ENCODE measurements at places on chromosomes 7 and 10.

- no peak for DNase-seq
Measured at GRCh38 chr10:89228962-89229361, 21.8 kb upstream of the CH25H start.

GRCh38 chr10:21813946-21814345, 189.6 kb downstream of the DNAJC1 start:
- DNase-seq, result no peak

GRCh38 chr10:125399289-125399688, 238.9 kb upstream of the CTBP2 start:
- DNase-seq, result no peak

GRCh38 chr7:81883801-81884393, 114.0 kb upstream of the HGF start:
- no peak for DNase-seq

DNA sequence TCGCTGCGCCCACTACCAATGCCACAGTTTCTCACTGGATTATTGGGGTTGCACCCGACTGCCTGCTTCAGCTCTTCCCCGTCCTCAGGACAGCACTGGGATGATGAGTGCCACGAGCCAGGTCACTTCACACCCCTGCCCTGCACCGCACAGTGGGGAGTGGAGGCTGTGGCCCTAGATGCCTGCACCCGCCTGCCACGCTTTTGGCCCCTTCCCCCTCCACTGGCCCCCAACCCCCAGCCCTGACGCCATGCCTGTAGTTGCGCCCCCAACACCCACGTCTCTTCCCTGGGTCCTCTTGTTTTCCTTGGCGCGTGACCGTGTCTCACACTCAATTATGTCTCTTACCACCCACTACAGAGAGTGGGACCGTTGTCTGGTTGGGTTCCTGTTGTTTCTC, 134.3 kb downstream of the VIPR2 start:
- no peak for DNase-seq

GRCh38 chr10:71059054-71059818, 153.1 kb upstream of the UNC5B start:
- DNase-seq, result no peak

- no peak for DNase-seq
Measured at GRCh38 chr7:22176791-22177412, 180.1 kb downstream of the RAPGEF5 start.

DNA sequence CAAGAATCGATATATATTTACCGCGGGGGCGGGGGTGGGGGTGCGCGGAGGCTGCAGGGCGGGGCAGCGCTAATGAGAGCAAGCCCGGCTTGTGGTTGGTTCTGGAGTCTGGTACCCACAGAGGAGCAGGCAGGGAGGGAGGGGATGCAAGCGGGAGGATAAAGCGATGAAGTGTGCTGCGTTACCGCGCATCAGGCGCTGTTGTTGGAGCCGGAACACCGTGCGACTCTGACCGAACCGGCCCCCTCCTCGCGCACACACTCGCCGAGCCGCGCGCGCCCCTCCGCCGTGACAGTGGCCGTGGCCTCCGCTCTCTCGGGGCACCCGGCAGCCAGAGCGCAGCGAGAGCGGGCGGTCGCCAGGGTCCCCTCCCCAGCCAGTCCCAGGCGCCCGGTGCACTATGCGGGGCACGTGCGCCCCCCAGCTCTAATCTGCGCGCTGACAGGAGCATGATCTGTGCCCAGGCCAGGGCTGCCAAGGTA, at the start of gene HECW1:
Gene HECW1 (plus strand): TSS at position 189 of the 482 bp plus-strand sequence. CDS start 131,259 bp downstream, outside the sequence.
- no peak for DNase-seq

DNA sequence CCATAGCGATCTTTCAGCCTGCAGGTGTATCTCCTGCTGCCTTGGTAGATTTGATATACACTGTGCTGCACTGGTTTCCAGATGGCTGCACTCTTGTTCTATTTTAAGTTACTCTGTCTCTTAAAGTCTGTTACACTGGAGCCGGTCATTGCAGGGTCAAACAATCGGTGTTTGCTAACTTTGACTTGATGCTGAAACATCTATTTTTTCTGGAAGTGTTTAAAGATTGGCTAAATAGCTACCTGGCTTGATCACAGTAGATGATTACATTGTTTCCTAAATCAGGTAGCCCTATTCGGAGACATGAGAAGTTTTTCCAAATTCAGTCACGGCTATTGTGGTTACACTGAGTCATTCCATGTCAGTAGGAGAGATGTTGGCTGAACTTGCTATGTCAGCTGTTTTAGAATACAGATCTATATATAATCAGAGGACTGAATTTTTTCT, 574.8 kb downstream of the ETV1 start:
- DNase-seq, result no peak

GRCh38 chr7:151803841-151804240, 73.1 kb downstream of the PRKAG2 start:
- DNase-seq, result no peak

GRCh38 chr7:34298492-34299013, 359.5 kb upstream of the NPSR1 start:
- DNase-seq, result no peak

GRCh38 chr7:121339082-121339481, 10.3 kb downstream of the WNT16 start:
- no peak for DNase-seq

DNA sequence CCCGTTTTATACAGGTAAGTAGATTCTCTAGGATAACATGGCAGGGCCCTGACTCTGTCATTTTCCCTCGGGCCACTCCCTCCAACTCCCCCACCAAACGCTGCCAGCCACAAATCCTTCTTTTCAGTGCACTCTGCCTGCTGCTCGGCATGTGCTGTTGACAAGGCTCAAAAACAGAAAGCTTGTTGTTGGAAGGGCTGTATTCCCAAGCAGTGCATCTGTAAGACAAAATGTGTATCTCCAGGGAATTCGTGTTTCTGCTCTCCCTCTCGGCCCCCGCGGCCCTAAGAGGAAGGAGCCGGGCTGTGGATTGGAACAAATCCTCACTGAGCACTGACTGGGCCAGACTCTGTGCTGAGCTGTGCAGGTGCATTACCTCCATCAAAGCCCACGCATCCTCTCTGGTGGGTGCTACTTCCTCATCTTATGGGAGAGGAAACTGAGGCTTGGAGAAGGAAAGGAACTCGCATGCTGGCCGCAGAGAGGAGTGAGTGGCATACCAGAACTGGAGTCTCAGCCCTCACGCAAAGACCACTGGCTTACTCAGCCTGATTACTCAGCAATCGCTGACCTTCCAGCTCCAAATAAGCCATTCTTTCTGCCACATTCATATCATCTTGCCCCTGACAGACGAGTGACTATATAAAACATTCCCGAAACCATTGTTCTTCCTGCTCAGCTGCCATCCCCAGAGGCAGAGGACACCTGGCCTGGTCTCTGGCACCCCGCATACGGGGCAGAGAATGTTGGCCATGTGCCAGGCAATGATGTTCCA, 33.5 kb upstream of the ENO4 start:
- DNase-seq, result no peak

- DNase-seq, result no peak
Measured at GRCh38 chr10:72567421-72567820, 58.5 kb downstream of the MICU1 start.

DNA sequence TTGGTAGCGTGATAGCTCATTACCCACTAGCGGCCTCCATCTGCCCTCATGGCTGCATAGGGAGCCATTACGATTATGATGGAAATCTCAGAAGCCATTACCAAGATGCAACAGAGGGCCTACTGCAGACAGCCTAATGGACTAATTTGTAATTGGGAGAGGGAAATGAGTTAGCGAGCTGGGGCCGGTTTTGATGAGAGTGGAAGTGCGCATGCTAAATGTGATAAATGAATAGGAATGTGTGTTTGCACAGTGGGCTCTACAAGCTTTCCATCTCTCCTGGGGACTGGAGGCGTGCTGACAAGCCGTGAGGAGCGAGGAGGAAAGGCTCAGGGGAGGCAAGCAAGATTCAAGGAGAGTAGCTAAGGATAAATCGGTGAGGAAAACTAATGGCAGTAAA, 644.5 kb upstream of the GALNT17 start:
- DNase-seq, result no peak

DNA sequence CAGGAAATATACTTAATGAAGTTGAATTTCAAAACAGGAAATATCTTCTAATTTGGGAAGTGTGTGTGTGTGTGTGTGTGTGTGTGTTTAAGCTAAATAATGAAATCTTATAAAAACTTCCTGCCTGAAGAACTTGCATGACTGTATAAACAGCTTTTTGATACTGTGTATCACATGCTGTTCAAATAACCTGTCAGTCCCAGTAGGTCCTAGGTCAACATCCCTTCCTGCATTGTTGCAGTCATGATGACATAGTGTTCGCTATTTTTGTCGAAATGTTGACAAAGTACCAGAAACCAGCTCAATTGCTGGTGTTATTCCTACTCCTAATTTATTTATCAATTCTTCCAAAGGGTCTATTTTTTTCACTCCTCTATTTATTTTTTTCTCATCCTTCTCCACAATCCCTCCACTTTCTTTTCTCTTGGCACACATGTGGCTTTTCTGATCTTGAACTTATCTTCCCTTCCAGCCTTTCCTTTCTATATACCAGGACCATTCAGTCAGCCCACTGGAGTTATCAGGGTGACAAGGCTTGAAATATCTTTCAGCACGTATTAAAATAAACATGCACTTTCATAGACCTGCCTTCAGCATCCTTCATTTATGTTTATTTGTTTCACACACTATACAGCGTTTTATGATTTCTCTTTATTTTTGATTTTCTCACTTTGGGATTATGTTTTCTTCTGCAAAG, 115.8 kb downstream of the PLXDC2 start:
- no peak for DNase-seq

DNA sequence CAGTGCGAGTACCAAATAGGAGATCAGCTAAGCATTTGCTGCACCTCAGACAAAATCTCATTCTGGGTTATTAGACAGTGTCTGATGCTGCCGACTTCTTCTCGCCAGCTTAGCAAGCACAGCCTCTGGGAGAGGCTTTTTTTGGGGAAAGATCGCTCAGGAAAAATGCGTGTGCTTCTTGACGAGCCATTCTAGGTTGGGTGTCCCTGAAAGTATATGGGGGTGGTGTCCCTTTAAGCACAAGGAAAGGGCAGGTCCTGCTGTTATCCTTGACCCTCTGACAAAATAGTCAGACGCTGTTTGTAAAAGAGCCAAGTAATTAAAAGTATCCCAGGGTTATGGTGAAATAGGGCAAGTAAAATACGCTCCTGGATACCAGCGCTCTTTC, 540.1 kb upstream of the FZD8 start:
- no peak for DNase-seq

DNA sequence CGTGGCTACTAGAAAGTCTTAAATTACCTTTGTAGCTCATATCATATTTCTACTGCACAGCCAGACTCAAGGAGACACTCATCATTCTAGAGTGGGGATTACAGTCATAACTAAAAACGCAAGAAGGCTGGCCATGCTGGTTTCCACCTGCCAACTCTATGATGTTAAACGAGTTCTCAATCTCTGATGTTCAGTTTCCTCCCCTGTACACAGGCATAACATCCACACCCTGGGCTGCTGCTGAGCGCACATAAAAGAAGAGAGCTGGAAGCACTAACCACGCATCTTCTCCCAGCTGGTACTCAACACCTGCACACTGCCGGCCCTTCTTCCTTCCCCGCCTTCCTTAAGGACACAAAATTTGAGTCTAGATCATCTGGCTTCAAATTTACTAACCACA, 60.5 kb downstream of the SORBS1 start:
- no peak for DNase-seq

GRCh38 chr7:137342265-137342664, 1.3 kb downstream of the PTN start:
- no peak for DNase-seq

- DNase-seq, result no peak
Measured at GRCh38 chr10:91340613-91341362, 69.4 kb upstream of the HECTD2 start.

- DNase-seq, result no peak
Measured at GRCh38 chr7:94452239-94452638, 57.4 kb upstream of the CASD1 start.

- DNase-seq, result no peak
Measured at GRCh38 chr7:117158941-117159697, 163.7 kb downstream of the WNT2 start.

GRCh38 chr10:98170249-98171117, 36.0 kb downstream of the R3HCC1L start:
- DNase-seq, result no peak

DNA sequence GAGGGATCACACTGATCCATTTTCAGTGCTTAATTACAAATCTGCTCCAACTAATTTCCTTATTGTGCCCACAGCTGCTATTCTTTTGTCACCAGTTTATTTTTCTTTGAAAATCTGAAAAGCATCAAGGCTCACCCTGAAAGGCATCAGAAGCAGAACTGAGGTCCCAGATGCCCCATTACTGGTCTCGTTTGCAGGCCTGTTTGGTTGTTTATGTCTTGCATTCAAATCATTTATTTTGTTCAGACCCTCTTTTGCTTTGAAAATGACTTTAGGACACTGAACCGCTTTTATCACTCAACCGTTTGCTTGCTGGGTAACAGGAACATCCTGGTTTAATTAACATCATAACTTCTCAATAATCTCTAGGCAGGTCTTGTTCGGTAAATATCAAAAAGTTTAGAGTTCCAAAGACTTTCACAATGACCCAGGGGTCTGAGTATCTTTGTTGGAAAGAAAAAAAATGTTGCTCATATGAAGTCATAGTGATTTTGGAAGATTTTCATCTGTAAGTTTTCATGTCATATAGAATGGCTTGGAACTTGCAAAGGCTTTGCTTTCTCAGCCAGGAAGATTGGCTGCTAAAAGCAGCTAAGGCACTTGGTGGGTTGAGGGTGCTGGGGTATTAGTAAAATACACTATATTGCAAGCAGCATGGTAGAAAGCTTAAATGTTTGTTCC, 398.3 kb upstream of the NPVF start:
- DNase-seq, result no peak

GRCh38 chr7:129536323-129536722, 34.0 kb downstream of the SMKR1 start:
- DNase-seq, result no peak

DNA sequence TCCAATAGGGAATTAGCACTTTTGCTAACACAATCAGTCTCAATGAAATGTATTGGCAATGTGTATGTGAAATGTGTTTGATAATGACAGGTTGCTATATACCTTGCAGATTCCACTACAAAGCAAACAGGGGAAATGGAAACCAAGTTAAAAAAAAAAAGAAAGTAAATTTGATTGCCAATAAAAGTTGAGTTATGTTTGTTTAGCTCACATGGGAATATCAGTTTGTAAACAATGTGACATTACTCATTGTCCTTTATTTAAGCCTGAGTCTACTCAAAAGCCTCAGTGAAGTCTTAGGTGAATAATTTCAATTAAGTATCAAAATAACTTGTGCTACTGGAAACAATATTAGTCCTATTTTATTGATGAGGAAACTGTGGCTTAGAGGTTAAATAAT, 285.2 kb downstream of the CACNA2D1 start:
- no peak for DNase-seq

DNA sequence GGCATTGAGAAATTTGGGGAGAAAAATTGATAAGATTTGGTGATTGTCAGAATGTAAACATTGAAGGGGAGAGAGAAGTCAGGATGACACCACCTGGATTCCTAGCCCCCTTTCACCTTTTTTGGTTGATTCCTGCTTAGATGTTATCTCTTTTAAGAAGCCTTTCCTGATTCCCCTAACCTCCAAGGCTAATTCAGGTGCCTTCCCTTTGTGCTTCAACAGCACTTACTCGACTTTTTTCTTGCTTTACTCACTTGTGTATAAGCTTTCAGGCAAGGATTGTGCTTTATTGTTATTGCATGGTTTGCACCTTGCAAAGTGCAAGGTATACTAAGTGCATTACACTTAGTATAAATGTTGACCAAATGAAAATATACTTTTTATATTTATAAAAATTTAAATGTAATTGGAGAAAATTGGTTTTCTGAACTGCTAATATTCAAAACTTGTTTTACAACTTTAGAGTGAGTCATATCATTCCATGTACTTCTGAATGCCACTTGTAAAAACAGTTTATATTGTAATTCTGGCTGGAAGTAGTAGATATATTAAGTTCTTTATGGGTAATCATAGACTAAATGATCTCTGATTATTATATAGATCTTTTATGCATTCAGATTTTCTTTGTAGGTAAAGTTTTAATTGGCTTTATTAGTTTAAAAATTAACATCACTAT, 13.2 kb downstream of the SHOC2 start:
- no peak for DNase-seq

Data from CD8-positive, alpha-beta T cell (primary cell).